CD8-positive, alpha-beta T cell (primary cell): ENCODE measurements at places on chromosomes 2 and 18. TPM values are rescaled to one million over a fixed set of nuclear protein-coding genes. Genes with fewer than 3 reads are reported as not detected.

SMYD1 gene
- total RNA-seq: not detected

- DNase-seq: no peak
Observed at GRCh38 chr2:173955867-173956266, 9.3 kb downstream of the SP3 start.

- DNase-seq: no peak
Observed at GRCh38 chr2:102193074-102193473, 6.3 kb downstream of the IL1RL2 start.

- no peak for DNase-seq
Observed at GRCh38 chr2:119769645-119770044, 9.9 kb downstream of the PTPN4 start.

DNA sequence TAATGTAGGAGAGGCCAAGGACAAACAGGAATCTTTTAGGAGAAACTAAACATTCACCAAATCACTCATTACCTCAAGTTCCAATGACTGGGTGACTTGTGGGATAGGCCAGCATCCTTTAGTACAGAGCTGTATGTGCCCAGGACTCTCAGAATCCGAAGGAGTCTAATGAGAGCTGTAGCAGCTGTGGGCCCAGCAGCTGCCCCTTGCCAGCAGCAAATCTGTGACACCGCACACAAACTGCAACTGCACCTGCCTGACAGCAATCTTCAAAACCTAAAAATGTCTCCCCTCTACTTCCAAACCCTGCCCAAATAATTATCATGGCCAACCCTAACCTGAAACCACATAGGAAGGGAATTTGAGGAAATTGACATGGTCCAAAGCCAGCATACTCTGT, 44.5 kb upstream of the ACVR2A start:
- DNase-seq: no peak

C2orf66 gene
- not detected for total RNA-seq
